ENCODE measurements at places on chromosomes 16 and 17. TPM values are rescaled to one million over a fixed set of nuclear protein-coding genes. Genes with fewer than 3 reads are reported as not detected.

GRCh38 chr17:42585353-42585752 is 7.8 kb upstream of the PSMC3IP start:
- H3K27me3 ChIP-seq: no peaks in the 10 kb centered on the region
- peaks cover 5% of the 10 kb centered on the region for H3K4me1 ChIP-seq
- H3K4me3 ChIP-seq: no peak overlapping the region
- peaks cover 2% of the 10 kb centered on the region for H3K36me3 ChIP-seq

TMEM235 gene
- total RNA-seq: not detected

TPSD1 gene
- total RNA-seq: not detected

DNA sequence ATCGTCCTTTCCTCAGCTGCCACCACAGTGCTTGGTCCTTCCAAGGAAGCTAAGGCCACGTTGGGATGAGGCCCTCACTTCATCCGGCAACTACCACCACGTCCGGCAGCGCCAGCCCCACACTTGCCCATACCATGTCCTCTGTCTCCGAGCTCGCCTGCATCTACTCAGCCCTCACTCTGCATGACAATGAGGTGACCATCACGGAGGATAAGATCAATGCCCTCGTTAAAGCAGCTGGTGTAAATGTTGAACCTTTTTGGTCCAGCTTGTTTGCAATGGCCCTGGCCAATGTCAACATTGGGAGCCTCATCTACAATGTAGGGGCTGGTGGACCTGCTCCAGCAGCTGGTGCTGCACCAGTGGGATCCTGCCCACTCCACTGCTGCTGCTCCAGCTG is 44.9 kb downstream of the TTC19 start:
- H3K27ac ChIP-seq: peak overlapping the region; percentile 79
- H3K4me1 ChIP-seq: peaks cover 7% of the 10 kb centered on the region
- H3K27me3 ChIP-seq: no peaks in the 10 kb centered on the region
- no peak for DNase-seq
- peaks cover 17% of the 10 kb centered on the region for H3K36me3 ChIP-seq

DNA sequence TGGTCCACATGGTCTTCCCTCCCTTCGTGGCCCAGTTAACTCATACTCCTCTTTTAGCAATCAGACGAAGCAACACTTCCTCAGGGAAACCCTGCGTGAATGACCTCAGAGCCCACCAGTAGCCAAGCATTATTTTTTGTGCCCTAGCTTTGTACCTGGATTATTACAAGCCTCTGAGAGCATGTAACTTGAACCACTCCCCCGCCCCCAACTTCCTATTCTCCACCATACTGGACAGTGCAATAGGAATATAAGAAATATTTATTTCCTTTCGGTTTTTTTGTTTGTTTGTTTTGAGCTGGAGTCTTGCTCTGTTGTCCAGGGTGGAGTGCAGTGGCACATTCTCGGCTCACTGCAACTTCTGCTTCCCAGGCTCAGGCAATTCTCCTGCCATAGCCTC is 2.9 kb downstream of the CPPED1 start:
- H3K36me3 ChIP-seq: peaks cover 5% of the 10 kb centered on the region
- peak overlapping the region; percentile 53 for H3K4me3 ChIP-seq
- H3K4me1 ChIP-seq: peaks cover 17% of the 10 kb centered on the region
- no peaks in the 10 kb centered on the region for H3K27me3 ChIP-seq
- no peak overlapping the region for H3K27ac ChIP-seq

- no peak for DNase-seq
- H3K4me3 ChIP-seq: no peak overlapping the region
- H3K27ac ChIP-seq: no peak overlapping the region
- no peaks in the 10 kb centered on the region for H3K36me3 ChIP-seq
- peaks cover 2% of the 10 kb centered on the region for H3K27me3 ChIP-seq
- no peaks in the 10 kb centered on the region for H3K4me1 ChIP-seq
Measured at GRCh38 chr16:86798247-86799041, 220.1 kb downstream of the FOXL1 start.

KCNJ12 gene
- not detected for total RNA-seq

DNA sequence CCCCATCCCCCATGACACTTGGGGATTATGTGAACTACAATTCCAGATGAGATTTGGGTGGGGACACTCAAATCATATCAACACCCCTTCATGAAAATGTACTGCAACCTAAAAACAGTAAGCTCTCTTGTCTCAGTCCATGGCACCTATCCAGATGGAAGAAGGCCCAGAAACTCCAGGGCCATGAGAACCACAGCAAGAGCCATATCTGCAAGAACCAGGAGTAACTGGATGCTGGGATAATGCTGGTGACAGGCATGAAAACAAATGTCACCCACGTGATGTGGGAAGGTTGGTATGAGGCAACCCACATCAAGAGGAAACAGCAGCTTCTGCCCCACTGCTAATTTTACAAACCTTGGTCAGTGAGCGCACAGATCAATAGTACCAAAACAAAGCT is 400.1 kb upstream of the ERCC4 start:
- no peak for DNase-seq
- H3K36me3 ChIP-seq: no peaks in the 10 kb centered on the region
- no peaks in the 10 kb centered on the region for H3K27me3 ChIP-seq
- no peak overlapping the region for H3K4me3 ChIP-seq

DNA sequence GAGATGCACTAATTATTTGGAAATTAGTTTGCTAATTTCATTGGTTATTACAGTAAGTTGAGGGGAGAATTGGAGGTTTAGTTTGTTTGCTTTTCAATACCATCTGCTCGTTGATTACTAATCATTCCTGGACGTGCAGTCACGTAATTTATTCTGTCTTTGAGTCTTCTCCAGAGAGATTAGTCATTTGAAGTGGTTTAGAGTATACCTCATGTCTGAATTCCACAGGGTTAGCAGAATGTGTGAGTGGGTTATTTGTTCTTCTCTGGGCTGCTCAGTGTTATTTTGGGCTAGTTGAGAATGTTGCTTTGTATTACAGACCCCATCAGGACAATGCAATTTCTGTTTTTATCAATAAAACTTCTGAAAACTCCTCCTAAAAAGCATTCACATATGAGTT is 265.0 kb downstream of the RBFOX1 start:
- H3K27me3 ChIP-seq: no peaks in the 10 kb centered on the region
- H3K4me1 ChIP-seq: no peaks in the 10 kb centered on the region
- H3K36me3 ChIP-seq: no peaks in the 10 kb centered on the region
- no peak for DNase-seq
- no peak overlapping the region for H3K4me3 ChIP-seq

- H3K4me1 ChIP-seq: peaks cover 17% of the 10 kb centered on the region
- no peak for DNase-seq
- no peak overlapping the region for H3K4me3 ChIP-seq
- H3K27me3 ChIP-seq: no peaks in the 10 kb centered on the region
Measured at GRCh38 chr17:47072886-47073285, 93.8 kb upstream of the RPRML start.

DNA sequence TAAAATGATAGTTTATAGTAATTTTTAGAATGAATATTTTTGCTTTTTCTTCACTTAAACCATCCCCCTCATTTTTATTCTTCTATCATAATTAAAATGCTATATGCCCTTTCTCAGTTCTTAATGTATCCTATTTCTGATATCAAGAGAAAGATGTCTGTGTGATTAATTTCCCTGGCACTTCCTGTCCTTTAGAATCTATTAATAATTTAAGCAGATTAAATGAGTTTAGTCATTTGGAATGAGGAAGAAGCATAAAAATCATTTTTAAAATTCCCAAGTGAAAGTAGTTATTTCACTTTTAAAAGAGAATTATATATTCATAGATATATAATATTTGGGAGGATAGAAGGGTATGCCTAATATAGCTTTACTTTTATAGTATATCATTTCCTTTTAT is 27.8 kb upstream of the CDR2 start:
- peaks cover 6% of the 10 kb centered on the region for H3K36me3 ChIP-seq
- DNase-seq: no peak
- H3K27ac ChIP-seq: no peak overlapping the region
- H3K4me1 ChIP-seq: peaks cover 5% of the 10 kb centered on the region

KRT23 gene
- not detected for total RNA-seq

DNA sequence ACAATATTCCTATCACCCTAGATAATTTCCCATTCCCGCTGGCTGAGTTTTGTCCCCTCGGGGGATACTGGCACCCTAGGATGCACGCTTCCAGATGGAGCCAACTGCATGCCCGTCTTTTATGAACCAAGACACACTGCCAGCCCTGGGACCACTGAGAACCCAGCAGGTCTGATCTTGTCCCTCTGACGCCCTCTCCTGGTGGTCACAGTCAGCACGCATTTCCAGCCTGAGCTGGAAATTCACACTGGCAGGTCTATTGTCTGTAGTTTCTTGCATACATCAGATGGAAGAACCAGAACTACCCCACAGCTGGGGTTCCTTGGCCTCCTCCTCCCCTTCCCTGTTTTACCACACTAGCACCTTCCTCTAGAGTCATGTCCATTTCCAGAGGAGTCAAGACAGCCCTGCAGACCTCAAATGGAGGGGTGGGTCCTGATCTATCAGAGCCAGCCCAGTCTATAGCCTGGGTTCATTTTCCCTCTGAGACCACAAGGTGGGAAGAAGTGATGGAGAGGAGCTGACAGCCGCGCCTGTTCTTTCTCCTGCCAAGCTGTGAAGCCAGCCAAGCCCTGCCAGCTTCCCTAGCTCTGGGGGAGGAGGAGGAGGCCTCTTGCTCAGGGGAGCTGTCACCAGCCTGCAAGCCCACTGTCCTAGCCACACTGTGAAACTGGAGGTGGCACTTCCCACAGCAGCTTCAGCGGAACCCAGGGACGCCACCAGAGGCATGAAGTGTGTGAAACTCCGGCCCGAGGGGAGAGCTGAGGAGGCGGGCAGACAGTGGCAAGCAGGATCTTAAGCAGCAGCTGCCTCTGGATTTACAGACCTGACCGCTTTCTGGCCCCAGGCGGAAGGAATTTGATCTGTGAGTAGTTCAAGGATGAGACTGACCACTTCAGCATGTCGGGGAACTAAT is 29.3 kb downstream of the MXRA7 start:
- H3K4me3 ChIP-seq: no peak overlapping the region
- DNase-seq: peak; percentile 64
- no peaks in the 10 kb centered on the region for H3K36me3 ChIP-seq
- H3K4me1 ChIP-seq: peaks cover 12% of the 10 kb centered on the region
- H3K27me3 ChIP-seq: no peaks in the 10 kb centered on the region

- peaks cover 37% of the 10 kb centered on the region for H3K4me1 ChIP-seq
- no peak overlapping the region for H3K4me3 ChIP-seq
- no peak for DNase-seq
- H3K27ac ChIP-seq: no peak overlapping the region
Measured at GRCh38 chr17:67403065-67403464, 26.0 kb downstream of the PITPNC1 start.

KCTD19 gene
- total RNA-seq: not detected

DNA sequence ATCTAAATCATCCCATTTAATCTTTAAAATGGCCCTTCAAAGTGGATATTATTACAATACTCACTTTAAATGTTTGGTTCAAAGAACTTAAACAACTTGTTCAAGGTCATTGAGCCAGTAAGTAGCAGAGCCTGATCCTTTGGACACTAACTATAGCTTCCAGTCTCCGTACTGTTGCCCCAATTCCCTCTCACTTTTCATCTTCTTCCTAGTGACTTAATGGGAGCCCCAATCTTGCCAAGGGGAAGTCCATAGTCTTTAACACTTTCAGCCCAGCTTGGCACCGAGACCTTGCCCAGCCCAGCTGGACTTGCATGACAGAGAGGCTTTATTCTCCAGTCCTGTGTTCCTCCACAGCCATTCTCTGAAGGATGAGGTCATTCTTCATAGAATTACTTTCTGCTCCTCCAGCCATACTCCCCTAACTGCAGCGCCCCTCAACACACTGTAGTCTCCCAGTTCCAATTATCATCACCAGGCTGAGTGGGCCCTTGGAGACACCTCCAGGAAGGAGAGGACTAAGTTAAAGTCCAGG is 49.2 kb upstream of the NLK start:
- DNase-seq: no peak
- H3K4me3 ChIP-seq: no peak overlapping the region
- H3K36me3 ChIP-seq: peaks cover 2% of the 10 kb centered on the region
- no peak overlapping the region for H3K27ac ChIP-seq
- H3K4me1 ChIP-seq: no peaks in the 10 kb centered on the region

DNA sequence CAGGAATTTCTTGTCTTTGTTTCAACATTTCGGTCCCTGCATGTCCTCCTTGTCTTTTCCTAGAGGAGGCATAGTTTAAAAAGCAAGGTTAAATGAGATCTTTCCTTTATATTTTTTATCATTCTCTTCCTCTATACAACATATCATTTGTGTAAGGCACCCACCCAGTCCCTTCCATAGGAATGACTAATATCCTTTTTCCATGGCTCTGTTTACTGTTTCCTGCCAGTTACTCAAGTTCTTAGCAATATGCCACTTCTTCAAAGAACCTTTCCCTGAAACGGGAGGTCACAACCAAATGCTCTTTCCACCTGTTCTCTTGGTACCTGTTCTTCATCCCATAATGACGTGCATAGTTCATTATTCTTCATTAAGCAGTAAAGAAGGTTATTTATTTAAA is 1237.1 kb upstream of the GOT2 start:
- H3K27me3 ChIP-seq: no peaks in the 10 kb centered on the region
- no peak overlapping the region for H3K27ac ChIP-seq
- no peaks in the 10 kb centered on the region for H3K4me1 ChIP-seq

- peak within 1 kb of the TSS; percentile 86 for H3K27ac ChIP-seq
- H3K4me1 ChIP-seq: peaks cover 25% of the 10 kb centered on the region
- H3K4me3 ChIP-seq: peak within 1 kb of the TSS; percentile 76
- no peak for DNase-seq
Measured at GRCh38 chr16:31354394-31355291, at the start of gene ITGAX. Gene ITGAX (plus strand): TSS chr16:31355176. CDS start chr16:31355255, 79 bp downstream.

- peaks cover 9% of the 10 kb centered on the region for H3K36me3 ChIP-seq
- peak overlapping the region; percentile 19 for H3K27ac ChIP-seq
- peaks cover 10% of the 10 kb centered on the region for H3K4me1 ChIP-seq
Measured at GRCh38 chr16:188674-189073, 8.4 kb downstream of the HBQ1 start.

- no peaks in the 10 kb centered on the region for H3K4me1 ChIP-seq
- peaks cover 2% of the 10 kb centered on the region for H3K36me3 ChIP-seq
- H3K27me3 ChIP-seq: peaks cover 69% of the 10 kb centered on the region
Measured at GRCh38 chr16:87583453-87584131, 18.7 kb upstream of the JPH3 start.

TLCD3B gene
- not detected for total RNA-seq

- H3K4me3 ChIP-seq: peak overlapping the region; percentile 97
- peaks cover 18% of the 10 kb centered on the region for H3K4me1 ChIP-seq
- DNase-seq: peak; percentile 49
- H3K27ac ChIP-seq: peak overlapping the region; percentile 93
Measured at GRCh38 chr16:84144209-84144858, 643 bp downstream of the HSDL1 start.

- H3K36me3 ChIP-seq: peaks cover 5% of the 10 kb centered on the region
- no peak overlapping the region for H3K4me3 ChIP-seq
- no peaks in the 10 kb centered on the region for H3K27me3 ChIP-seq
- H3K4me1 ChIP-seq: peaks cover 10% of the 10 kb centered on the region
- no peak overlapping the region for H3K27ac ChIP-seq
Measured at GRCh38 chr16:17104654-17105053, 366.1 kb downstream of the XYLT1 start.

SPATA32 gene
- total RNA-seq: 0.17 TPM

ATMIN gene
- 31.5 TPM for total RNA-seq

- no peak for DNase-seq
- no peaks in the 10 kb centered on the region for H3K27me3 ChIP-seq
- no peak overlapping the region for H3K4me3 ChIP-seq
- no peak overlapping the region for H3K27ac ChIP-seq
- no peaks in the 10 kb centered on the region for H3K4me1 ChIP-seq
Measured at GRCh38 chr16:52713740-52714139, 166.8 kb upstream of the TOX3 start.

All from T-helper 17 cell (primary cell).